ENCODE measurements at places on chromosomes 5 and 9.
A peak's percentile ranks its signal among the peaks of the same experiment; 100 is the strongest.

DNA sequence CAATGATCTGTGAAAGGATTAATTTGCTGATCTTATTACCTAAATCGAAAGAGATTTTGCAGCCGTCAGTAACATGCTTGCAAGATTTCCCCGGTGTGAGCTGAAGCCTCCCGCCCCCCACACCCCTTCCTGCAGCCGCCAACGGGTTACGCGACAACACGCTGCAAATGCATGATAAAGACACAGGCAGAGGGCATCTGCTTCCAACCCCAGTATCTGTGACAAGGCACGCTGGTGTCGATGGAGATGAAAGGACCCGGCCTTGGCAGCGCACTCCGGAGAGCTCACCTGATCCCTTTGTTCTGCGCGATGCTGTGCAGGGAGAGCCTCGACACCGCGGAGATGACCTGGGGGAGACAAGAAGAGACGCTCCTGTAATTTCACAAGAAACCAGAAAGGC is 122.9 kb upstream of the SARDH start:
- DNase-seq, result no peak

GRCh38 chr9:86754581-86755560 is 192.4 kb downstream of the GAS1 start:
- DNase-seq, result no peak

DNA sequence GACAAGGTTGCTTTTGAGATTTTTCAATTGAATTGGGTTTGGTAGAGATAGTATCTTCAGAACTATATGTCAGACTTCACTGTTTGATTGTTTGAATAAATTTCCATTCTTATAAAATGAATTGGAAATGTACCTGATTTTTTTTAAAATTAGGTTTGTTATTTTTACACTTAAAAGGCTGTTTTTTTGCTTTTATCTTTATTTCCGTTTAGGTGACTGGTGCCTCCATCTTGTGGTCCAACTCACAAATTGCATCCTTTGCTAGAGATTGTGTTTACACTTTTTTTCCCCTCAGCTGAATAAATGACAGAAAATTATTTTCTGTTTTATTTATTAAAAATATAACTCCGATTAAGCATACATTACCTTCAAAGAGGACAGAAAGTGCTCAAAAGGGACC is 15.6 kb downstream of the NDUFAF2 start:
- DNase-seq, result peak; percentile 4

DNA sequence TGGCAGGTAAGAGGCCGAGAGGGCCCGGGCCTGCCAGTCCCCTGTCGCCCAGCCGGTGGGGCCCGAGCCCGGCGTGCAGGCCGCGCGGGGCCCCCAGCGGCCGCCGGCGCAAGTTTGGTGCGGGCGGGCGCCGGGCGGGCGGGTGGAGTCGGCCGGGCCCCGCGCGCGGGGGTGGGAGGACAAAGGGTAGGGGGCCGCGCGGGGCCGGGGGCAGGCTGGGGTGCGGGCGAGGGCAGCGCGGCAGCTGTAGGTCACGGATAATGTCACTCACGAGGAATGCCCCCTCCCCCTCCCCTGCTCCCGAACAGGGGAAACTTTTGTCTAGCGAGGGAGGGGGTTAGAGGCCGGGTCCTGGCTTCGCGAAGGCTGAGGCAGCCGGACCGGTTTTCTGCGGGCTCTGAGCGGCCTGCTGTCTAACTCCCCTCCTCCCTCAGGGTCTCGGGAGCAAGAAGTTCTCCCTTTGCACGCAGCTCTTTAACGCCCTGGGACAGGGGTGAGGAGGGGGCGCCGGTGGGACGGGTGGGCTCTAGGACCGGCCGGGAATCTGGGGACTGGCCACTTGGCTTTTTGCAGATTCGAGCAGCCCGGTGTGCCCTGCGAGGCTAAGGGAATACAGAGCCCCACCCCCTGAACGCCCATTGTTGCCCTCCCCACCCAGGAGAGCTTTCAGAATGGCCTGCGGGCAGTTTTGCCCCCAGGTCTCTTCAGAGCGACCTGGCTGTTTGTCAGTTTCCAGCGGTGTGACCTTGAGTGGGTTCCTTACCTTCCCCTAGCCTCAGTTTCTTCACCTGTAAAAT is 21.3 kb upstream of the NDST1 start:
- no peak for DNase-seq

GRCh38 chr9:133645021-133645765 is 9.0 kb downstream of the DBH start:
- DNase-seq, result peak; percentile 20

- DNase-seq, result no peak
Measured at GRCh38 chr9:117723986-117724625, 19.9 kb downstream of the TLR4 start.

- DNase-seq, result no peak
Measured at GRCh38 chr5:148932355-148932935, 106.0 kb downstream of the ADRB2 start.

- DNase-seq, result peak; percentile 46
Measured at GRCh38 chr9:122122903-122123632, 30.0 kb upstream of the TTLL11 start.

GRCh38 chr9:84748112-84748511 is 78.6 kb downstream of the NTRK2 start:
- DNase-seq, result no peak

GRCh38 chr9:134633362-134634142 is 8.1 kb upstream of the COL5A1 start:
- no peak for DNase-seq

DNA sequence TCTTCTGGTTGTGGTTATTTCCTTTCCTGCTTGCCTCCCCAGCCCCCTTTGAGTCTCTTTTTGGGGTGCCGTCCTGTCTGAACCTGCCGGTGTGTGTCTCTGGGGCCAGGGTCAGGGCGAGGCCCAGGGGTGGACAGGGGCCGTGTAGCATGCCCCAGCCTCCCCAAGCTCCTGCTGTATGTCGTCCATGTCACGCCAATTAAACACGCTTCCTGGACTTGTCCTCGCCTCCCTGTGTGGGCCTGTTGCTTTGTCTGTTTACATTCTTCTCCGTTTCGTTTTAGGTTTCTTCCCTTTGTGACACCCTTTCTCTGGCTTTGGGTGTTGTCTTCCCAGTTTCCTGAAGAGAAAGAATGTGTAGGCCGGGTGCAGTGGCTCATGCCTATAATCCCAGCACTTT is 28.5 kb upstream of the HMCN2 start:
- DNase-seq, result no peak

- DNase-seq, result no peak
Measured at GRCh38 chr5:149297340-149298025, 25.8 kb downstream of the AFAP1L1 start.

DNA sequence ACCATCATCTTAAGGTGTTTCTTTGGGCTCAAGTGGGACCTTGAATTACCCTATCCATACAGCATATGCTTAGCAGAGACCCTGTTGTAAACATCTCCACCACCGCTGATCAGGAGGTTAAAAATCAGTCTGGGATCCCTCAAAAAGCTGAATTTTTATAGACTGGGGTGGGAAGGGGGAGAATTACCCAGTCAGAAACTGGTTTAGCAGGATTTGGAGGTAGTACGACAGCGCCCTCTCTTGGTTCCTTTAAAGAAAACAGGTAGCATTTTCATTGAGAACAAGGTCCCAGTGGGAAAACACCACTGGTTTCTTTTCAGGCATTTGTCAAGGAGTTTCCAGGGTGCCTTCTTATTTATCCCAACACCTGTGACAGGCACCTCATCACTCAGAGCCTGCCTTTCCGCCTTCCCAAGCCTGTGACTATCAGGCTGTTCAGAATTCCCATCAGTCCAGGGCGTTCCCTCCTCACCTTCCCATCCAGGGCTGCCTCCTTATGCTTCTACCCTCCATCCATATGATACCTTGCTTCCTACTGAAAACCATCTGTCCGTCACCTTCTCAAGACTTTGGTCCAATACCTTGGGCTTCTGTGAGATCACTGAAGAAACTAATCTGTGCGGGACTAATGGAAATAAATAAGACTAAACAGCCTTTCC is 203.8 kb upstream of the RAI14 start:
- DNase-seq, result peak; percentile 55

- no peak for DNase-seq
Measured at GRCh38 chr5:96054311-96055030, 92.8 kb upstream of the ELL2 start.

Data from NCI-H1694 treated with DMSO at 0.1 percent for 48 hours (cell line).